ENCODE measurements at places on chromosomes 3 and 15.

DNA sequence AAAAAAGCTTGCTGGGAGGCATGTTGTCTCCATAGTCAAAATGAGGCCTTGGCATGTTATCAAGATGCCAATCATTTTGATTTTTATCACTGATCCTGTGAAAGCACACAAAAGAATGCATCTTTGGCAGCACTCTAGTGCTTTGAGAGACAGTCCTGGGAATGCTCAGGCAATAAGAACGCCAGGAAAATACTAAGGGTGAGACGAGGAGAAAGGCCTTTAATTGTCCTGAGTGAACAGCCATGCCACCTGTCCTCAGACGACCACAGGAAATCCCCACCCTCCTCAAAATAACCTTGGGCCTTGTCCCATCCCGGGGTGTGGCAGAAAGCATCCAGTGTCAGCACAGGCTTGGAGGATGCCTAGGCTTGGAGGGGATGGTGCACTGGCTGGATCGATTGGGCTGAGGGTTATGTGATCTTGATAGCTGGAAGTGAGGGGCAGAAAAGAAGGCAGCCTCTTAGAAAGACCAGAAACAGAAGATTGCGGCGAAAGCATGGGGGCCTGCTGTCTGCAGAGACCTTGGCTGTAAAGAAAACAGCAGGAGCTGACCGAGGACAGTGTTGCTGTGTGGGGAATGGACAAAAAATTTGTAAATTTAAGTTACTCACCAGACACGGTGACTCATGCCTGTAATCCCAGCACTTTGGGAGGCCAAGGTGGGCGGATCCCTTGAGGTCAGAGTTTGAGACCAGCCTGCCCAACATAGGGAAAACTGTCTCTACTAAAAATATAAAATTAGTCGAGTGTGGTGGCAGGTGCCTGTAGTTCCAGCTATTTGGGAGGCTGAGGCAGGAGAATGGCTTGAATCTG lies 7.3 kb downstream of the TMEM158 start:
- no peak for DNase-seq

GRCh38 chr3:169760479-169760878 lies 4.4 kb downstream of the TERC start:
- DNase-seq, result no peak

DNA sequence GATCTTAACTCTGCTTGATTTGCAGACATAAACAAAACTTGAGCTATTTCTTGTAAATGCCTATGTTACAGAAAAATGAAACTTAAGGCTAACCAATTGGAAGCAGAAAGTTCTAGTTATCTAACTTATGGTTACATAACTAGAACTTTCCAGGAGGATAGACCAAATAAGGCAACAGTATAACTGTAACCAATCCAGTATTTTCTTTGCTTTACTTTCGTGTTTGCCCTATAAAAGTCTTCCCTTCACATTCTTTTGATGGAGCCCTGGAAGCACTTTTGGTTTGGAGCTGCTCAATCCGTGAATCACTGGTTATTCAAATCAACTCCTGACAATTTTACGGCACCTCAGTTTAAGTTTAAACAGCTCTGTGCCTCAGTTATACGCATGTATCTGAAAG lies 164.6 kb downstream of the SUCLG2 start:
- no peak for DNase-seq

GRCh38 chr3:131541288-131541687 lies 38.5 kb upstream of the MRPL3 start:
- no peak for DNase-seq

GRCh38 chr3:126465928-126466544 lies 9.7 kb downstream of the ZXDC start:
- no peak for DNase-seq

DNA sequence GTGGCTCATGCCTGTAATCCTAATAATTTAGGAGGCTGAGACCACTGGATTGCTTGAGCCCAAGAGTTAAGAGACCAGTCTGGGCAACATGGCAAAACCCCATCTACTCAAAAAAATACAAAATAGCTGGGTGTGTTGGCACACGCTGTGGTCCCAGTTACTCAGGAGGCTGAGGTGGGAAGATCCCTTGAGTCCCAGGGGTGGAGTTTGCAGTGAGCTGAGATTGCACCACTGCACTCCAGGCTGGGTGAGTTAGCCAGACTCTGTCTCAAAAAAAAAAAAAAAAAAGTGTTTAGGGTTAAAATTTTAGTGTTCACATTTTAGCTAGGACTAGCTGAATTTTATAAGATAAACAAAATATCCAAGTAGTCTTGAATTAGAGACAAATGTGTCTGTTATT lies 1340.1 kb upstream of the EPHA6 start:
- no peak for DNase-seq

GRCh38 chr3:58608648-58609047 lies 31.5 kb upstream of the FAM107A start:
- DNase-seq, result no peak

GRCh38 chr3:168051531-168052471 lies 43.9 kb downstream of the GOLIM4 start:
- DNase-seq, result no peak

DNA sequence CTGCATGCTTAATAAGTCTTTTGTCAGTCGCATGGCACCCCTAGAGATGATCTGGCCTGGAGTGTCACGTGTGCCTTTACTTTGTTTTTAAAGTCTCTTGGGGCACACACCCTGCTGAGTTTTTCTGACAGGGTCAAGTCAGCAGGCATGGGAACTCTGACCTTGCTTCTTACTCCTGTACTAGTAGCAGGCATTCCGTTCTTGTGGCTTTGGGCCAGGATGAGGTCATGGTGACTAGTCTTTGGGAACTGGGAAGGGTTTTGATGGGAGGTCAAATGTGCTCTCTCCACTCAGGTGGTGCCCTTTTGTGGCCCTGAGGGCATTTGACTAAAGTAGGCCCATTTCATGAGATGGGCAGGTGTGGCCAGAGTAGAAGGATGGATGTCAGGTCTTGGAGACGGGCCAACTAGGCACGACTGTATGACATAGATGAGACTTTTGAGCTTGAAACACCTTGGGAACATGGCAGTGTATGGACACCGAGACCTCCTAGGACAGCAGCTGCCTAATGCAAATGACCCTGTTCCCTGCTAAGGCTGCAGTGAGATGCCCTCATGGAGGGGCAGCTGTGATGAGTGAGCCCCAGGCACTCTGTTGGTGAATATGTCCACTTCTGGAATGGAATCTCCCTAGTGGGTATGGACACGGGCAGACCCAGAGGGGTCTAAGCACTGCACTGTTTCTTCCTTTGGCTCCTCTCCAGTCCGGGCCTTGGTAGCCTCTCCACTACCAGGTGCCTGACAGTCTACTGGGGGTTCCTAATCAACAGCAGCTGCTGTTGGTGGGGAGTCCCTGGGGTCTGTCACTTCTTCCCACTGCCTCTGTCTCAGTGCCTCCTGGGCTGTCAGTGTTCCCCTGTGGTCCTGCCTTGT lies 16.4 kb downstream of the SRPRB start:
- DNase-seq, result no peak

GRCh38 chr15:51971032-51971374 lies 575 bp downstream of the LEO1 start:
- no peak for DNase-seq

DNA sequence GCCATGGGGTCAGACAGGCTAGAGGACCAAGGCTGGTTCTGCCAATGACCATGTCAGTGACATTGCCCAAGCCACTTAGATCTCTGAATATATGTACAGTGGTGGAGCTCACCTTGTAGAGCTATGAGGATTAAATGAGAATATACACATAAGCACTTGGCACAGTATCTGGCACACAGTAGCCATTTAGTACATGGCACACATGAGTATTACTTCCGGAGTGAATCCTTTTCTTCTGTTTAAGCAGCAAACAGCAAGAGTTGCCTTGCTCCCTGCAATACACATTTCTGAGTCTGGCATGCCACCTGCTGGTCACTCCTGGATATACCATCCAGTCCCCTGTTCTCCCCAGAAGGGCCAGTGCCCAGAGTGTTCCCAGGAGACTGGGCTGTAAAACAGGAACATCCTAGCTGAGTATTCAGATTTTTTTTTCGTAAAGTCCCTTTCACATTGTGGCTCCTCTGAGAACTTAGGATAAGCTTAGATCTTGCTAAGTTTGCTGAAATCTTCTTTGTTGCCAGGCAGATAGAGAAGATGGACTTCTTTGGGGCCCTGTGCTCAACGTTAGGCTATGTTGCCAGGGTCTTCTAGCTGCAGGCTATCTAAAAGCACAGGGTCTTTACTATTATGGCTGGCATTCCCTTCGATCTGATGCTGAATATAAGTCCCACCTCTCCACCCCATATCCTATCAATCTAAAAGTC lies 203.4 kb downstream of the ADAMTS9 start:
- DNase-seq, result peak; percentile 62

- no peak for DNase-seq
Observed at GRCh38 chr3:16174026-16174355, 489 bp upstream of the GALNT15 start.

- DNase-seq, result no peak
Observed at GRCh38 chr3:177981576-177981975, 554.7 kb upstream of the KCNMB2 start.

DNA sequence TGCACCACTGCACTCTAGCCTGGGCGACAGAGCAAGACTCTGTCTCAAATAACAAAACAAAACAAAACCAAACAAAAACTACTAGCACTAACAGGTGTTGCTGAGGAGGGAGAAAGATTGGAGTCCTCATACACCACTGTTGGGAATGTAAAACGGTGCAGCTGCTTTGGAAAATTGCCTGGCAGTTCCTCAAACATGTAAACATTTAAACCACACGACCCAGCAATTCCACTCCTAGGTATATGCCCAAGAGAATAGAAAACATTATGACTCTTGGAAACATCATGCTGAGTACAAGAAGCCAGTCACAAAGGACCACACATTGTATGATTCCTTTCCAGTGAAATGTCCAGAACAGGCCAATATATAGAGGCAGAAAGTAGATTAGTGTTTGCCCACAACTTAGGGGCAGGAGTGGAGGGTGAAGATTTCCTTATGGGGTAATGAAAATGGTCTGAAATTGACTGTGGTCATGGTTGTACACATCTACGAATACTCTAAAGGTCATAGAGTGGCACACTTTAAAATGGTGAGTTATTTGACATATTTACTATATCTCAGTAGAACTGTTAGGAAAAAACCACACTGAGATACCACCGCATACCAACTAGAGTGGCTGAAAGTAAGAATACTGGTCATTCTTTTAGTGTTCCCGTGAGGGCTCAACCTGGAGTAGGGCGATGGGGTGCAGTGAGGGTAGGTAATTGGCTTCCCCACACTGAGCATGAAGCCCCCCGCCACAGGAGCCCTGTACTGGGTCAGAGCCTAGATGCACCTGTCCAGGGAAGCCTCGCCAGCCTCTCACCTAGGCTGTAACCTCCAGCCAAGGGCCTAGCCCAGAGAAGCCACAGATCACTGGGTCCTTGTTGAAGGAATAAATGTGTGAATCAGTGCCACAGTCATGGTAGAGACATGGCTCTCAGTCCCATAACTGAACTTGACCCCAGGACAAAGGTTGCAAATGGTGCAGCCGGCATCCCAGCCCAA lies 131.1 kb downstream of the NUP210 start:
- DNase-seq, result no peak

DNA sequence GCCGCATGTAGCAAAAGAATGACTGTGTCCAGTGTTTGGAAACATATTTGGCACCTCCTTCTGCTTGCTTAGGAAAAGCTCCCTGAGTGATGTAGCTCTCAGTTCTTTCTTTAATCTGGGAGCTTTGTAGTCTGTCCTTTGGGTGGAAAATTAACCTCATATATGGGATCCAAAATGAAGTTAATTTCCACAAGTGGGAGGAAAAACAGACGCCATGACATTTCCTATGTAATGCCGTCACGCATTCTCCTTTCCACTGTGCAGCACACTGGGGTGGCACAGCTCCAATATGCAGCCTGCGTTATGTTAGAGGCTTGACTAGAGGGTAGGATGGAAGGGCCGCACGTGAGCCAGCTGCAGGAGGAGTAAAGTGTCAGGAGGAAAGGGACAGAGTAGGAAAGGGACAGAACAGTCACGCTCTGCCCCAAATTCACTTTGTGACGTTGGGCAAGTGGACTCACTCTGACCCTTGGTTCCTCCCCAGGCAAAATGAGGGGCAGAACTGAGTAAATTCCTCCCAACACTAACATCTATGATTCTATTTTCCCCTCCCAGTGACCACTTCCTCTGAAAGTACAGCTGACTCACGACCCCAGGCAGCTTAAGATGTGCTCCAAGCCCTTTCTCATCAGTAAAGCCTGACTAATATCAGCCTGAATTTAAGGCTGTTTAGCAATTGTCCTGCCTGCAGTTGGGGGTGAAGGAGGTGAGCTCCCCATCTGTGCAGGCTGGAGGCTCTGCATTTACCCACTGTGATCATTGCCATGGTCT lies 176.5 kb upstream of the PFN2 start:
- no peak for DNase-seq

- DNase-seq, result no peak
Observed at GRCh38 chr15:78855746-78856145, 16.9 kb upstream of the MORF4L1 start.

DNA sequence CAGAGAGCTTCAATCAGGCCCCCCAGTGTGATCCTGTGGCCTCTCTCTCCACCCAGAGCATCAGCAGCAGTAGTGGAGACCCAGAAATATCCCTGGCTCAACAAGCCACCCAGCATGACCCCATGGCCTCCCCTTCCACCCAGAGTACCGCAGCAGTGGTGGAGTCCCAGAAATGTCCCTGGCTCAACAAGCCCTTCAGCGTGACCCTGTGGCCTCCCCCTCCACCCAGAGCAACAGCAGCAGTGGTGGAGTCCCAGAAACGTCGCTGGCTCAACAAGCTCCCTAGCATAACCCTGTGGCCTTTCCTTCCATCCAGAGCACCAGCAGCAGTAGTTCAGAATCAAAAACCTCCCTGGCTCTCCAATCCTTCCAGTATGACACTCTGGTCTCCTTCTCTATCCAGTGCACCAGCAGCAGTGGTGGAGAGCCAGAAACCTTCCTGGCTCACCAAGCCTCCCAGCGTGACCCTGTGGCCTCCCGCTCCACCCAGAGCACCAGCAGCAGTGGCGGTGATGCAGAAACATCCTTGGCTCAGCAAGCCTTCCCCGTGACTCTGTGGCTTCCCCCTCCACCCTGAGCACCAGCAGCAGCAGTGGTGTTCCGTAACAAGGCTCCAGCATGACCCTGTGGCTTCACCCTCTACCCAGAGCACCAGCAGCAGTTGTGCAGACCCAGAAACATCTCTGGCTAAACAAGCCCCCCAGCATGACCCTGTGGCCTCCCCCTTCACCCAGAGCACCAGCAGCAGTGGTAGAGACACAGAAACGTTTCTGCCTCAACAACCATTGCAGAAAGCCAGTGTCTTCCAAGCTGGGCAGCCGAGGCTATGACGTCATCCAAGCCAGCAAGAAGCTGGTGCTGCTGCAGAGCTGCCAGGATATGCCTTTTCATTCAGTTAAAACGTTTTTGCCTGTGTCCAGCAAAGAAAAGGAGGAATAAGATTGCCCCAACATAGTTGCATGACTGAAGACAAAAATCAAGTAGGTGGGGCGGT lies 61.3 kb upstream of the TAMM41 start:
- DNase-seq, result no peak

- DNase-seq, result no peak
Observed at GRCh38 chr3:159130108-159130507, 328.3 kb downstream of the MFSD1 start.

- no peak for DNase-seq
Observed at GRCh38 chr3:111035902-111036301, 35.7 kb upstream of the NECTIN3 start.

GRCh38 chr3:81839504-81840094 lies 78.2 kb upstream of the GBE1 start:
- no peak for DNase-seq

GRCh38 chr15:47750740-47751262 lies 33.5 kb downstream of the SEMA6D start:
- DNase-seq, result no peak

All from AML-193 (cell line).